ENCODE measurements at places on chromosomes 3 and 15.
A peak's percentile ranks its signal among the peaks of the same experiment; 100 is the strongest.

DNA sequence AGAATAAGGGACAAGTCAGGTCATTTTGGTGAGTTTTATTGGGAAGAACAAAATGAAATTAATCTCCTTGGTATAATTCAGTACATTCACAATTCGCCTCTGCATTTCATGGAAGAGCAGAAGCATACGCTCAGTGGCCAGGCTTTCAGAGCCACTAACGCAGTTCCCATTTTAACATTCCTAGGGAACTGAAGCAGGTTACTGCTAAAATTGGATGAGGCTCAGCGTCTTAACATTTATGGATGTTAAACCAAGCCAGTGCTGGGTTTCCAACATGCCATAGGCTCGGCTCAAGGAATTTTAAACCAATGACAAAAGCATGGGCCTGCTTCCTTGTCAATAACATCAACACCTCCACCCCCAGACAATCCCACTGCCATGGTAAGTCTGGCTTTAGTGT lies 172.7 kb upstream of the PRICKLE2 start:
- peak; percentile 48 for DNase-seq

DNA sequence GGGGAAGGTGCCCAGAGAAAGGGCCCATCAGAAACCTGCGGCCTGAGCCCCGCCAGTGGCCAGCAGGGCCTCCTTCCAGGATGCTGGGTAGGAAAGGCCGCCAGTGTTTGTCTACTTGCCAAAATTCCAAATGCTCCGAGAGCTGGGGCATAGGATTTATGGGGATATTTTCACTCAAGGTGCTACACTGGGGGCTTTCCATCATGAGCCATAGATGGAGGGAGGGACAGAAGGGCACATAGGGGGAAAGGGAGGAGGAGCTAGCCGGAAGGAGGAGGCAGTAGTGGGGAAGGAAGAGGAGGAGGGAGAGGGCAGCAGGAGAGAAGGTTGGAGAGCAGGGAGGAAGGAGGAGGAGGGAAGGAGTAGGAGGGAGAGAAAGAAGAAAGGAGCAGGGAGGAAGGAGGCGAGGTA lies 494.7 kb upstream of the PROK2 start:
- no peak for DNase-seq

- no peak for DNase-seq
Observed at GRCh38 chr15:57198654-57199291, 177.5 kb upstream of the CGNL1 start.

- DNase-seq = no peak
Observed at GRCh38 chr15:82613747-82614146, 33.4 kb downstream of the CPEB1 start.

DNA sequence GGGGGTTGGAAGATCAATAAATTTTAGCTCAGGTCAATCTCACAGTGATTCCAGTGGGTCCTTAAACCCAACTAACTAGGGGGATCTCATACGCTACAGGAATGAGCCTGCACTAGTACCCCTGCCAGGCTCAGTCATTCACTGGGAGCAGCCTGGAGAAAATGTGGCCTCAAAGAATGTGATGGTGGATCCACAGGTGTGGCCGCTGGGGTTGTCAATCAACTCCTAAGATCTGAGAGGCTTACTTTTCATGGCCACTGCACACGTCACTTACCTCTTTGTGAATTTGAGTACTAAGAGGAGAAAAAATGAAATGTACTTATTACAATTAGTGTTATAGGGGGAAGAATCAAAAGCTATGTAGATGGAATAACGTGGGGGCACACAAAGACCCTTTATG lies 17.5 kb upstream of the FNDC3B start:
- no peak for DNase-seq

DNA sequence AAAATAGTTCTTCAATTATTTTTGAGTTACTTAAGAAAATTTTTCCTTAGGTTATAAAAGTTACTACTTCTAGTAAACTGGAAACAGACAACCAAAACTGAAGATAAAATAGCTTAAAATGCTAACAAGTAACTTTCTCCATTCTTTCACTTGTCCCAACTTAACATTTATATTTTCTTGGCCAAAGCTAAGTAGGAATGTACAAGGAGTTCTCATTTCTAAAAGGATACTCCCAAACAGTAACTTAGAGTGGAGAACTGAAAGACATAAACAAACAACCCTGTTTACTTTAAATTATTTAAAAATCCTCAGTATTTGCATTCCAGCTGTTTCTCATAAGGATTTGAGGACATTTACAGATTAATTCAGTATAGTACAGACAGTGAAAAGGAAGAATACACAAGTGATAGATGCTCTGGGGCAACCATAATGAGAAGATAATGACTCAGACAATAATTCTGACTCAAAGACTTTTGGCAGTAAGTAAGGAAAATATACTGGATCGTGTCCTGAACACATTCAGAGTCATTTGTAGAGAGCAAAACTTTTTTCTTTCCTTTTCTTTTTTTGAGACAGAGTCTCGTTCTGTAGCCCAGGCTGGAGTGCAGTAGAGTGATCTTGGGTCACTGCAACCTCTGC lies 29.2 kb upstream of the ANXA2 start:
- DNase-seq = no peak

DNA sequence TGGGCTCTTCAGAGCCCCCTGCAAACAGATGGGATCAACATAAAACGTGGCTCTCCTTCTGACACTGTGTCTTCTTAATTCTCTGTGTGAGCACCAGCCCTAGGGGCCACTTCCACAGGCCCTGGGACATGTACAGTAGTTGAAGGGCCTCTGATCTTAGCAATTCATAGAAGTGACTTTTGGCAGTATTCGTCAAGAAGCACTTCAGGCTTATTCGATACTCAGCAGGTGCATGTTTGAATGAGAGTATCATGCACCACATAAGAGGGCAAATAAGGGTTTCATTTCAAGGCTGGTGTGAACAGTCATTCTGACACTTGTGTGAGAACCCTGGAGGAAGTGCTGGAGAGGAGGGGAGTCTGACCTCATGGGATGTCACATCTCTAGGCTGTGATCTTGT lies 113.9 kb downstream of the GABRG3 start:
- no peak for DNase-seq

DNA sequence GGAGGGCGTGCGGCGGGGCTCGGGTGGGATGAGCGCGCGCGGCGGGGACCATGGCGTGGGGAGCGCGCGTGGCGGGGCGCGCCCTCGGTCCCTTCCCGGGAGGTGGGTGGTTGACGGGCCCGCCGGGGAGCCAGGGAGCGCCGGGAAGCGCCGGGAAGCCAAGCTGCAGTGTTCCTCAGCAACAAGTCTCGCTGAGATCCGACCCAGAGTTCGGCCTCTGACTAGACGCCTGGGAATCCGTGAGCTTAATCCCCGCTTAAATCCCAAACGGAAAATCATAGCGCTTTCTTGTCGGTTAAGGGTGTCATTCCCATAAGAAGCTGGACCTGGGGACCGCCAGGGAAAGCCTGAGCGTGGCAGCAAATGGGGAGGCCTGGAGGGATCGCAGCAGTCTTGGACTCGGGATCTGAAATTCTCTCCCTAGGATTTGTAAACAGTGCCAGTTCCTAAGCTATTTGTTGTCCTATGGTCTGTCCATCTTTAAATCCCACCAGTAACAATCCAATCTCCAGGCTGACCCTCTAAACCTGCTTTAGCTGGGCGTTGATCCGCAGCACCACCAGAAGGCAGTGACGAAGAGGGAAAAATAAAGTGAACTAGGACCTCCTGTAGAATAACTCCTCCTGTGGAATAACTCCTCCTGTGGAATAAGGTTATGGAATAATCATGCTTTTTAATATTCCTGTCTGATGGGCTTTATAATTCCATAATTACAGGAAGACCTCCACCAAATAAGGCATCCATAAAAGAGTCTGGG lies 570 bp upstream of the NEDD4 start:
- DNase-seq = peak; percentile 73

DNA sequence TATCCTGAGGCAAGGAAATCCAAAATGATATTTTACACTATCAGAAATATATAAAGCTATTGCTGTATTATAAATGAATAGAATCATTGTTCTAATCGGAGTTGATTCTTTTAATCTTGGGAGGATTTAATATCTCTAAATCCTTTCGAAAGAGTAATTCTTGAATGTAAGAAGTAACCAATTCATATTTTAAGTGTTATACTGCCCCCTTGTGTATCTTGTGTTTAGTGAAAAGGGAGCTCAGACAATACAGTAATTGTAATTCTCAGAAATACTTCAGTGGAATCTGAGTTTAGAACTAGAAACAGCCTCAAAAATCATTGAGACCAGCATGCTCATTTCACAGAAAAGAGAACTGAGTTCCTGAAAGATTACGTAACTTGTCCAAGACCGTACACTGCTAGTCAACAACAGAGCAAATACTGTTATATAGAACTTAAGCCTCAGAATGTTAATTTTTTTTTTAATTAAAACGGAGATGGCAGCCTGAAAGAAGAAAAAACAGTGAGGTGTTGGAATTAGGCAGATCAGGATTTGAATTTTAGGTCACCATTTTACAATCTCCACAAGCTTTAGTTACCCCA lies 42.9 kb downstream of the PLCH1 start:
- peak; percentile 19 for DNase-seq

- no peak for DNase-seq
Observed at GRCh38 chr3:160018959-160019358, 30.3 kb downstream of the IL12A start.

DNA sequence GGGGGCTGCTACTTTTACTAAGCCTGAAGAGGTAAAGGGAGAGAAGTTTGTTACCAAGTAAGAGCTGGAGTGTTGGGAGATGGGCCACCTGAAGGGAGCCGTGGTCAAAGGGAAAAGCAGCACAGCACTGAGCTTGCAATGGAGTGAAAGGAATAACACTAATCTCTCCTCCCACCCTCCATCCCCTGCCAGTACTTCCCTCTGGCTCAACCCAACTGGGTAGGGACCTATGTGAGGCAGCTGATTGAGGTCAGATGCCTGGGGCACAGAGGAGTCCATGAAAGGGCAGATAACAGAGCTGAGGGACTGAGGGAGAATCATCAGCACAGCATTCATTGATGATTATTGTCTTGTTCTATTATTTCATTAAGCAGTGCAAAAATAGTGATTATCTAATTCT lies 212.4 kb upstream of the TBC1D5 start:
- no peak for DNase-seq

- DNase-seq = no peak
Observed at GRCh38 chr3:144141496-144141895, 169.9 kb downstream of the DIPK2A start.

DNA sequence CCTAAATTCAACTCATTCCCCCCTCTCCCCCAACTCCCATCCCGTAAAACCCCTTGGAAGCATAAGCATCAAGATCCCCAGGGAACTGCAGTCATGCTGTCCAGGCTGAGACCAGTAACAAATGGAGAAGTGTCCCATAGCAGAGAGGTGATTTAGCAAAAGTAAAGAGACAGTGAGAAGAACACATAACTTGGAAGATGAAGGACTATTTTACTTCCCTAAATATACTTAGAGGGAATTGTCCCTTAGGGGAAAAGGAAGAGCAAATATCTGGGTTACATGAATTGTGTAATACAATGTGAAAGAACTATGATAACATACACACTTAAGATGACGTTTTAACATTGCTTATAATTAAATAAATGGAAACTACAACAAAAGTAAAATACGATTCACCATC lies 61.6 kb upstream of the LRRFIP2 start:
- DNase-seq = no peak

- DNase-seq = peak; percentile 23
Observed at GRCh38 chr3:133303430-133303829, 96.4 kb upstream of the BFSP2 start.

DNA sequence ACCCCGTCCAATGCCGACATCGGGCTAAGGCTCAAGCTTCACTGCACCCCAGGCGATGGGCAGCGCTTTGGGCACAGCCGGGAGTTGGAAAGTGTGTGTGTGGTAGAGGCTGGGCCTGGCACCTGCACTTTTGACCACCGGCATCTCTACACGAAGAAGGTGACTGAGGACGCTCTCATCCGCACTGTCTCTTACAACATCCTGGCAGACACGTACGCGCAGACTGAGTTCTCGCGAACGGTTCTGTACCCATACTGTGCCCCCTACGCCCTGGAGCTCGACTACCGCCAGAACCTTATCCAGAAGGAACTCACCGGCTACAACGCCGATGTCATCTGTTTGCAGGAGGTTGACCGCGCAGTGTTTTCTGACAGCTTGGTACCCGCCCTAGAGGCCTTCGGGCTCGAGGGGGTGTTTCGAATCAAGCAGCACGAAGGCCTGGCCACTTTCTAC lies 1.0 kb downstream of the PDE12 start:
- DNase-seq = peak; percentile 79

DNA sequence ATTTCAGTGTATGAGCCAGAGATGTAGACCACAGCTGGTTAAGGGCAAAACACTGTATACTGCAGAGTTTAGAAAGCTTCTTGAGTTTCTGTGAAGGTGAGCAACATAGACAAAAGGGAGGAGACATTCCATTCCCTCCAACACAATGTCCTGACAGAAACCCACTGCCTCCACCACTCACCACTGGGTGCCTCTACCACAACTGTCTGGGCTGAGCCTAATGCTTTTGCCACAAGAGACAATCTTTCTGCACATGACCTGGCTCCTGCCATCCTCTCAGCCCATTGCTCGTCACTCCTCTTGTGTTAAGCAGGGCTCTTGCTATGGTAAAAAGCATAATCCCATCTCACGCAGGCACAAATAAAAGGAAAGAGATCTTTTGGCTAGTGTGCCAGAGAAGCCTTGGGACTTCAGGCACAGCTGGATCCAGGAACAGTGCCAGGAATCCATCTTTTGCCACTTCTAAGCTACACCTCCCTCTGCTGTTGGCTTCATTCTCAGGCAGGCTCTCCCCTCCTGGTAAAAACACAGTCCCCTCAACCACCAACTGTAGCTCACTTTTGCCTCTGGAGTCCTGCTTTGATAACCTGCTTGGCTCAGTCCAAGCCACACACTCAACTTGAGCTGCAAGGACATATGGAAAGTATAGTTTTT lies 140.6 kb upstream of the PRR20G start:
- no peak for DNase-seq

GRCh38 chr15:25812073-25812472 lies 51.1 kb downstream of the ATP10A start:
- DNase-seq = peak; percentile 3

DNA sequence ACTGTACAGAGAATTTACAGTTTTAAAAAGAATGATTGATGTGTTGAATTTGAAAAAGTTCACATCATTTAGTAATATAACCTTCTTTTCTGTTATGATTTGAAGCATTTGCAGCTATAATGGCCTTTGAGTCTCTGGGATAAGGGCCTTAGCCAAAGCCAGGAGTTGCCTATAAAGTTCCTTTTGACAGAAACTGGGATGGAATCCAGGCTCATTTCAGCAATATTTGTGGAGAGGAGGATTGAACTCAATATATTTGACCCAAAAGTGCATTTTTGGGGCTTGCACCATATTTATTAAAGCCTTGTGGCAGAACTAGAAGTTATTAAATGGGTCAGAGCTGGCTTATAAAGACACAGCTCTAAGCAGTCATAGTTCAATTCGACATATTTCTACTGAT lies 348.7 kb upstream of the EPHA3 start:
- DNase-seq = no peak

GRCh38 chr15:96331945-96332636 lies 1.6 kb downstream of the NR2F2 start:
- DNase-seq = peak; percentile 81

- no peak for DNase-seq
Observed at GRCh38 chr3:150490277-150490986, 55.9 kb downstream of the SERP1 start.

- peak; percentile 93 for DNase-seq
Observed at GRCh38 chr3:45043728-45044299, 17.7 kb downstream of the CLEC3B start.

Measured in osteoblast (primary cell).